Activated T-helper 17 cell treated with anti-CD3 and anti-CD28 coated beads, Interleukin-2, amount 50 U/mL, for 72 hours (primary cell): ENCODE measurements at places on chromosomes 2 and 18. TPM values are rescaled to one million over a fixed set of nuclear protein-coding genes. Genes with fewer than 3 reads are reported as not detected.

DNA sequence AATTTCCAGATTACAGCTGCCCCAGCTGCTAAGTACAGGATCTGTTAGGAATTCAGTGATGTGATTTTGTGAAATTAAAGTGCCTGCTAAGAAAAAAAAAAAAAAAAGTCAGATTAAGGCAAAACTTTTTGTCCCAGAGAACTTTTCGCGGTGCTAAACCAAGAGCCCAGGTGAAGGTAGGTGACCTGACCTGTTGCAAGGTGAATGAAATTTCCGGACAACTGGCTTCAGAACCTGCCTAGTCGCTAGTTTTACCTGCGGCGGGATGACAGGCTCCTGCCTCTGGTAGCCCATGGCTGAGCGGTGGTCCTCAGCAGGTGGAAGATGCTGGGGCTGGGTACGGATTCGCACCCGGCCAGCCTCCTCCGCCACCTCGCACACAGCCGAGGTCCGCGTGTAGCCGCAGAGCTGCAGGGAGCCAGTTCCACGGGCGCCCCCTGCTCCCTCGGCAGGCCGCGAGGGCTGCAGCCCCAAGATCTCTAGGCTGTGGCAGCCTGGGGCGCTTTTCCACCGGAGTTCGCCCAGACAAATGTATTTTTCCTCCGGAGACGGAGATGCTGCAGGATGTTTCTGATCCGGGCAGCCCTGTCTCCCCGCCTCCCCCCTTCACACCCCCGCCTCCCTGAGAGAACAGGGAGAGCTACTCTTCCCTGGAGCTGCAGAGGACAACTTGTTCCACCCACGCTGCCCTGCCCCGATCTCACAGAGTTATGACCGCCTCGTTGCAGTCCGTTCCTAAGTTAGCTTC is at the start of gene SLC38A11:
TSS of gene SLC38A11 (minus strand) at position 572 of the 748 bp plus-strand sequence. CDS start at position 294, 278 bp downstream.
- ATAC-seq, result no peak

- no peak for ATAC-seq
Measured at GRCh38 chr2:230903231-230904150, 21.6 kb downstream of the GPR55 start.

- peak; percentile 16 for ATAC-seq
Measured at GRCh38 chr2:4973973-4974372, 718.2 kb upstream of the SOX11 start.

DNA sequence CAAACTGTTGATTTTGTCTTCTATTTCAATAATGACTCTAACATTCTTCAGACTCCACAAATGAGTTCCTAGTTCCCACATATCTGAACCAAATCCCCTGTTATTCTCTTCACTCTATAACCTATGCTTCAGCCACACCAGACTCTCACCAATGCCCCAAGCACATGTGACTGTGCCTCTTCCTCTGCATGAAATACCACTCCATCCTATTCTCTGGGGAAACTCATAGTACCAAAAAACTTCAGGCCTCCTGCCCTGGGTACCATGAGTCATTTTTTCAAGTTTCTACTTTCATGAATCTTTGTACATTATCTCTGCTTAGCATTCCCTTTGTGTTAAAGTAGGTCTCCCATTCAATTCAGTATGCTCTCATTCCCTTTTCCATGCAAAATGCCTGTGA is 353.2 kb downstream of the ZEB2 start:
- ATAC-seq, result peak; percentile 98

DNA sequence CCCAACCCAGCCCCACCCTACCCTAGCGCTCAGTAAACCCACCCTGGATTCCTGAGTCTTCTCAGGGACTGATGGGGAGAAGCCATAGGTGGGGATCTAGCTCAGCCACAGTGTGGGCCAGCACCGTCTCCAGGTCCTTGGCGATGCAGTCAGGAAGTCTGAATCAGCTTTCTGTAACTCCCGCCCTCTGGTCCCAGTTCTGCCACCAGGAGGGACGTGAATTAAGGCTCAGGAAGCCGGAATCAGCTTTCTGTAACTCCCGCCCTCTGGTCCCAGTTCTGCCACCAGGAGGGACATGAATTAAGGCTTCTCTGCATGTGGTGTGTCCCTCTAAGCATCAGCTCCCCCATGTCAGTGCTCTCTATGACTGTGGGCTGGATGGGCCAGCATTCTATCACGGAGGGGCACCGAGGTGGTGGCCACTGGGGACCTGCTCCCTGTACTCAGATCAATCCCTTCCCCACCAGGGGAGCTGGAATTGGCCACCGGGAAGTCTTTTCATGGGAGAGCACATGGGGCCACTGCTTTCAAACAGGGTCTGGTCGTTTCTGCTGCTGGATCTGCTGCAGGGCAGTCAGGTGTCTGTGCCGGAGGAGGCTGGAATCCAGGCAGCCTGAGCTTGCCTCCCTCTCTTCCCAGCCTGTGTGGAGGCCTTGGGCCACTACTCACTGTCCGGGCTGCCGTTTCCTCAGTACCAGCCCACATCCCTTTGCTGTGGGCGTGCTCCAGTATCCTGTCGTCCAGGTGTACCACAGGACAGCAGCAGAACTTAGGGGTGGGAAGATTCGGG is 24.7 kb downstream of the ASB18 start:
- ATAC-seq, result no peak

DNA sequence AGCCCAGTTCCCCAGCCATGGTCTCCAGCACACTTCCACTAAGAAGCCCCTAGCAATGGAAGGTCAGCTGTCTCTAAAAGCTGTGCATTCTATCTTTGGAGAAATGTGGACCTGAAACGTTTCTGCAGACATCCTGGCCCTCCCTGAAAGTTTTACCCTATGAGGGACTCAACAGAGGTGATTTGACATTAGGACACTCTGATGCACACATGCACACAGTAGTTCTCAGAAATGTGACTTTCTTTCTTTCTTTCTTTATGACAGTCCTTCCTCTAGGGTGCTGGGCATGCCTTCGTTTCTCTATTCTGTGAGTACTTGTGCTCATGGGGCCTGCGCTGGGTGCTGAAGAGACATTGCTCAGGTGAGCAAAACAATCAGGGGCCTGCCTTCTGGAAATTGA is 857.3 kb downstream of the RNF144A start:
- ATAC-seq, result peak; percentile 76

GRCh38 chr2:191295088-191295487 is 49.9 kb downstream of the MYO1B start:
- ATAC-seq, result no peak

- ATAC-seq, result no peak
Measured at GRCh38 chr18:27382567-27383216, 197.6 kb upstream of the CHST9 start.

DNA sequence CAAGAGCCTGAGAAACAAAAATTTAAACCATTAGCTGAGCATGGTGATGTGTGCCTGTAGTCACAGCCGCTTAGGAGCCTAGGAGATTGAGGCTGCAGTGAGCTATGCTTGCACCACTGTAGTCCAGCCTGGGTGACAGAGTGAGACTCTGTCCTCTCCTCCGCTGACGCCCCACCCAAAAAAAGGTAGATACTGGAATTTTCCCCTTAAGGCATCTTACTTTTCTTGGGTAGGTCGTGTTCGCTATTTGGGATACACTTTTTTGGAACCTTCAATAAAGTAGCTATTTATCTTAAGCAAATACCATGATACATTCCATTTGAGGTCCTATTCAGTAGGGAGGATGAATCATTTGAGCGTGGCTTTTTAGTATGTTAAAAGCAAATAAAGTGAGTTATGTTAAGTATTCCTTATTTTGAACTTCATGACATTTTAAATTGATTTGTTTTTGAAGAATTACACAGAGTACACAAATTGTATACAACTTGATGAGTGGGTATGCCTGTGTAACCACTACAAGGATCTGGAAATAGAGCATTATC is 38.7 kb downstream of the RALBP1 start:
- ATAC-seq, result no peak

- ATAC-seq, result peak; percentile 88
Measured at GRCh38 chr2:24123195-24123921, at the start of the genes FAM228B and PFN4. Gene FAM228B (plus strand): TSS chr2:24123469. CDS start chr2:24124362, 893 bp downstream. Gene PFN4 (minus strand): TSS chr2:24123334. CDS start chr2:24122535, 799 bp downstream.

DNA sequence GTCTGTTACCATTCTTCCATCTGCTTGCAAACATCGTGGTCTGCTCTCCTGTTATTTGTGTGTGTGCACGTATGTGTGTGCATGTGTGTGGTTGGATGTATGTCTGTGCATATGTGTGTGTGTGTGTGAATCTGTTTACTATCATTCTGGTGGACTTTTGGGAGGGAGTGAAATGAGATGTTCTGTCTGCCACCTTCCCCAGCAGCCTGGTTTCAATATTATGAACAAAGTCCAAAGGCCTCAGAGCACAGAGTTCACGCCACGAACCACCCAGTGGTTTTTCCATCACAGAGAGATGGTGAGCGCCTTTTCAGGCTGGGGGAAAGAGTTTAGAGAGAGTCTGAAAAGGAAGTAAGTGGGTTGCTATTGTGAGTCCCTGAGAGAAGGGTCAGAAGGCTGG is 67.1 kb upstream of the YWHAQ start:
- ATAC-seq, result peak; percentile 44

DNA sequence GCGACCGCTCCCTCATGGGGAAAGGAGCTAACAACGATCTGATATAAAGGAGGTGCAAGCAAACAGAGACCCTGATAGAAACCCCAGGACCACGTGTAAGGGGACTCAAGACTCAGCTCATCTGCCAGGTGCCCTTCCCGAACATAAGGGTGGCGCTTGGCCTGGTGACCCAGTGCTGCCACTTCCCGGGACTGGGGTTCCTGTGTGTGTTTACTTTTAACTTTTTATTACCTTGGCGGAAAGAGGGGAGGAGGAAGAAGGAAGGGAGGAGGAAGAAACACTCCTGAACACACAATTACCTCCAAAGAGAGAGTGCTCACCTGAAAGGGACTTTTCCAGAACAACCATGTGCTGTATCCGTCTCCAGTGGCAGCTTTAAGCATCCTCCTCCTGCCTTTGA is 56.5 kb upstream of the EDAR start:
- ATAC-seq, result no peak

DNA sequence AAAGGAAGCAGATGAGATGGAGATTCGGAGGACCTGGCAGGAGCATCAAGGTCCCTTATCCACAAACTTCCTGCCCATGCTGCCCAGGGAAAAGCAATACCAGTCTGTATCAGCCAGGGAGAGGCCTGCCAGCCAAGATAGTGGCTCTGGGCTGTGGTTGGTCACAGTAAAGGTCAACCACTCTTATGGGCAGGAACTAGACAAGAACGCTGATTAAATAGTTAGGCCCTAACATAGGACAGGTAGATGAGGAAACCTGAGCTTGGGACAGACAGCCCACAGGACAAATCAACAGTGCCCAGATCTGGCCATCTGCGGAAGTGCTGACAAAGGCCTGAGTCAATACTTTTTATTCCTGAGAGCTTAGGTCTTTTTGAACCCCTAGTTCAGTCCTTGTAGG is 10.7 kb downstream of the PSTPIP2 start:
- ATAC-seq, result no peak

GRCh38 chr2:152715854-152716428 is 1.3 kb downstream of the PRPF40A start:
- no peak for ATAC-seq

DNA sequence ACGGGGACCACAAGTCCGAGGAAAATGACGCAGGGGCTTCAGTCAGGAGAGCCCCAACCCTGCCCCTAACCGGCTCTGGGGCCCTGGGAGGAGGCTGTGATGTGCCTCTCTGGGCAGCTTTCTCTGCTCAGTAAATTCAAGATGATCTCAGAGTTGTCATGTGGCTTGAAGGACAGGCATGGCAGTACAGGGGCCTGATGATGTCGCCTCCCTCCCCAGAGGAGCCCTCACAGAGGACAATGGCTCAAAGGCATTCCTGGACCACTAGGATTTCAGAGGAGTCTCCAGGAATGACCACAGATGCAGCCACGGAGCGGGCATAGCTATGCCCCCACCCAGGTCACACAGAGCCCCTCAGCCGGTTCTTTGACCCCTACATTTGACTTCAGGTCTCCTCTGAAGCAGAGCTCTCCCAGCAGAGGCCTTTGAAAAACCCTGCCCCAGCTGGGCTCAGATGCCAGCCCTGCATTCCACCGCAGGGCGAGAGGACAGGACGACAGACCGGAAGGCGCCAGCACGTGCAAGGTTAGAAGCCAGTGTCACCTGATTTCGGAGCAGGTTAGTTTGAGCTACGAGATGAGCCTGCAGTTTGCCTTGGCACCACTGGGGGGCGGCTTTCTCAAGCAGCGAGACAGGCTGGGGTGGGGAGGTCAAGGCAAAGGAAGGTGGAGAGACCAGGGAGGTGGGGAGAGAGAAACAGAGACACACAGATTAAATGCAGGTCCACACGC is 39.2 kb downstream of the BIN1 start:
- peak; percentile 20 for ATAC-seq

- no peak for ATAC-seq
Measured at GRCh38 chr18:40168026-40168425, 1787.0 kb upstream of the PIK3C3 start.

GRCh38 chr2:99691926-99692325 is 202.1 kb upstream of the REV1 start:
- ATAC-seq, result no peak

DNA sequence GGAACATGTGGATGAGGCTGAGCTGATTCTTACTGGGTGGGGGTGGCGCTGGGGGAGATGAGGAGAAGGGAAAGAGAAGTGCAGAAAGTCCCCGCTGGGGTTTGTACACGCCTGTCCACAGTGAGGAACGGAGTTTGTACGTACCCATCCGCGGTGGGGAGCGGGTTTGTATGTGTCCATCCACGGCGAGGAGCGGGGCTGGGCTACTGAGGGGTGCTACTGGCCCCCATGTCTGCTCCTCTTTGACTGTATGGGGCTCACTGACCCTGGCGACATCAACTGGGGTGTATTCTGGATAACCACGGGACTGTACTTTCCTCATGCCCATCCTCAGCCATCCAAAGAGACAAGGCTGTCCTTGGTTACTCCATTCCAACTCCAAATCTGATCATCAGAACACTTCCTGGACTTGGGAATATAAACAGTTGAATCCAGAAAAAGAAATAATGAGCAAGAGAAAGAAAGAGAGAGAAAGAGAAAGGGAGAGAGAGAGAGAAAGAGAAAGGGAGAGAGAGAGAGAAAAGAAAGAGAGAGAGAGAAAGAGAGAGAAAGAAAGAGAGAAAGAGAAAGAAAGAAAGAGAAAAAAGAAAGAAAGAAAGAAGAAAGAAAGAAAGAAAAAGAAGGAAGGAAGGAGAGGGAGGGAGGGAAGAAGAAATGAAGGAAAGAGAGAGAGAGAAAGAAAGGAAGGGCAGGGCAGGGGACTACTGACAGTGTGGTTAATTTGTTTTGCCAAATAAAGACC is 21.0 kb downstream of the MAL start:
- no peak for ATAC-seq

GRCh38 chr2:96824079-96824870 is 8.2 kb downstream of the CNNM3 start:
- ATAC-seq, result no peak

DNA sequence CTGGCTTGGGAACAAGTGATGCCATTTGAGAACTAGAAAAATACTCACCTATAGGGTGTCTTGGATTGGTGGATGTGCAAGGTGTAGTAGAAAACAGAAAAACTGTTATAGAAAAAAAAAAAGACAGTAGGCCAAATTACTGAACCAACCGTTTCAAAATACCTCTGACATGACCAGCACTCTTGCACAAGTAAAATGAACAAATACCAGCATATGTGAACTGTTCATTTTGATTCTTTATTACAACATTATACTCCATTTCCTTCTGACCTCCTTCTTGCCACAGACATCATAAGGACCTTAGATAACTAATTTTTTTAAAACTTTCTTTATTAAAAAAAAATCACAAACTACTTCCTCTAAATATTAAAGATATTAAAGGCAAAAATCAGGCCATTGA is 125.5 kb downstream of the ATAD2B start:
- no peak for ATAC-seq

The IL1RN gene
- 12.8 TPM for total RNA-seq

The RGPD4 gene
- total RNA-seq, result not detected

The MAPK4 gene
- not detected for total RNA-seq

The SLC9A4 gene
- total RNA-seq, result 0.11 TPM

The CREG2 gene
- not detected for total RNA-seq

The CHAC2 gene
- 17.7 TPM for total RNA-seq

The SPC25 gene
- total RNA-seq, result 29.0 TPM

The LIPG gene
- not detected for total RNA-seq
